ENCODE measurements at places on chromosomes 13 and 19. TPM values are rescaled to one million over a fixed set of nuclear protein-coding genes. Genes with fewer than 3 reads are reported as not detected.

The ZNF66 gene
- 13.4 TPM for total RNA-seq

The ZNF155 gene
- total RNA-seq: 13.8 TPM

The ZNF615 gene
- 28.1 TPM for total RNA-seq

The MTUS2 gene
- total RNA-seq: 19.4 TPM

The ZNRF4 gene
- not detected for total RNA-seq

Data from diencephalon (tissue), 1 donor.